ENCODE measurements at places on chromosomes 4 and X.

DNA sequence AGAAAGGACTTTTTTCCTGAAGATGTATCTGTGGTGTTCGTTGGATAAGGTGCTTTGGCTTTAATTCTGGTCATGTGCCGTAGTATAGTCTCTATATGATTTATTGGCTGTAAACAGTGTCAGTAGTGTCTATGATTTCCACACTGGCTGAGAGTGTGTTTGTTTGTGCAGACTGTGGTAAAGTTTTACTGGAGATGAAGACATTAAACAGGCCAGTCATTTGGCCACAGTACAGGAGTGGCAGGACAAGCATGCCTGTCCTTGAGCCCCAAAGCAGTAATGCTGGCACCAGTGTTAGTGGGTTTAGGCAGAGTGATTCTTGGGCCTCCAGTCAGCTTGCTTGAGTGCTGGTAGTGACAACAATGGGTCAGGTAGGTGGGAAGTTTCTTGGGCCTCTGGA lies 1023.9 kb upstream of the GRID2 start:
- no peak for DNase-seq

- no peak for DNase-seq
Observed at GRCh38 chrX:52983321-52984000, 25.1 kb upstream of the FAM156A start.

- no peak for DNase-seq
Observed at GRCh38 chr4:170336238-170336775, 246.6 kb upstream of the AADAT start.

DNA sequence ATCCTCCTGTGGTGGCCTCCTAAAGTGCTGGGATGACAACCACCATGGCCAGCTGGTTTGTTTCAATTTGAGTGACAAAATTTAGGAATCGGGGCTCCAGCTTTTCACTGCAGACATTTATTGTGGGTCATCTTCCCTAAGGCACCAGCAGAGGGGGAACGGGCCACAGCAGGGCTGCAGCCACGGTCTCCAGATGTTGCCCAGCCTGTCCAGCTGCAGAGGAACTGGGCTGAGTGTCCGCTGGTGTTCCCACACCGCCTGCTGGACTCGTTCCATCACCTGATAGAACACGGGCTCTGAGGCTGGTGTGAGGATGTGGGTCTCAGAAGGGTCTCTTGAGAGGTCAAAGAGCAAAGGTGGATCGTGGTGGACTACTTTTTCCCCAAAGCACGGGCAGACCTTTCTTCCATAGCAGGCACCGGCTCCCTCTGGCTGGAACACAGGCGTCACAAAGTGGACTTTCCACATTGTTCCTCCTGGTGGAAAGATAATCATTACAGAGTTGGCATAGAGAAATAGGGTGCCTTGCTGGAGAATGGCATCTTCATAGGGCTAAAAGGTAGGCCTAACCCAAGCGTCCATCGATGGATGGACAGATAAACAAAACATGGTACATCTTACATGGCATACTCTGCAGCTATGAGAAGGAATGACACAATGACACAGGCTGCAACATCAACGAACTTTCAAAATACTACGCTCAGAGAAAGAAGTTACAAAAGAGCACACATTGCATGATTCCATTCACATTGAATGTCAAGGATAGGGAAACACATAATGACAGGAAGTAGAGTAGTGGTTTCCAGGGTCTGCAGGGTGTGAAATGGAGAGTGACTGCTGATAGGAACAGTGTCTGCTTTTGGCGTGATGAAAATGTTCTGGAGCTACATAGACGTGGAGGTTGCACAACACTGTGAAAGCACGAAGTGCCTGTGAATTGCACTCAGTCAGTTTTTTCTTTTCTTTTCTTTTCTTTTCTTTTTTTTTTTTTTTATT lies 5.9 kb upstream of the ARSD start:
- DNase-seq: no peak

Measured in AG08395 (cell line).